Substantia nigra (tissue), 51 donors: ENCODE measurements at places on chromosomes 3 and 15.

DNA sequence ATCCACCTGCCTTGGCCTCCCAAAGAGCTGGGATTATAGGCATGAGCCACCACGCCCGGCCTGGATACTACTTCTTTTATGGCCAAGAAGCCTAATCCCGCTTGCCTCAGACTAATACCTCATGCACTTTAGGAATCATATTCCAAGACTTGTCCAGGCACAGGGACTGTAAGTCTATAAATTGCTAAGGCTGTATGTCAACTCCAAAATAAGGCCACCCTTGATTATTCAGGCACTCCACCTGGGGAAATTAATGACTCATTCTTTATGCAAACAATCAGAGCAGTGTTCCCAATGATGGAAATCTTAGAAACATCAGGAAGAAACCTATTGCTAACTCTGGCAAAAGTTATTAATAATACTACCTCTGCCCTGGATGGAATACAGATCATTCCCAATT, 98.4 kb downstream of the ERC2 start:
- DNase-seq: no peak

- no peak for DNase-seq
Measured at GRCh38 chr3:118714800-118715199, 319.8 kb downstream of the IGSF11 start.

GRCh38 chr3:38724392-38724736, 74.9 kb upstream of the SCN5A start:
- no peak for DNase-seq

- DNase-seq: no peak
Measured at GRCh38 chr15:71088683-71089082, 26.6 kb upstream of the THSD4 start.

DNA sequence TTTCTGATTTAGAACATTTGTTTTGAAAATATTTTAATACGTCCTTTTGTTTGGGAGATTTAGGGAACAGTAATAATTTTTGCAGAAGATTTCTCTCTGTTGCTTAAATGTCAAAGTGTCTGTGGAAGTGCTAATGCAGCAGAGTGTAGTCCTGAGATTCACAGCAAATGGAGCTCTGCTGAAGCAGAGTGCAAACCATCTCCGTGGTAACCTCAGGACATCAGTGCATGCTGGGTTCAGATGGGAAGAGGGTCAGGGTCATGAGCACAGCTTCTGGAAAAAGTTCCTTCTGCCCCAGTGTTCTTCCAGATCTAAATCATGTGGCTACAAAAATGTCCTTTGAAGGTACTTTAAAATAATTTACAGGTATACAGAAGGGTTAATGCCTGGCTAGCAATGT, 39.9 kb upstream of the SLC9A9 start:
- DNase-seq: no peak

GRCh38 chr3:60304112-60304511, 947.1 kb downstream of the FHIT start:
- DNase-seq: no peak

- no peak for DNase-seq
Measured at GRCh38 chr3:155334914-155335723, 41.6 kb upstream of the STRIT1 start.

DNA sequence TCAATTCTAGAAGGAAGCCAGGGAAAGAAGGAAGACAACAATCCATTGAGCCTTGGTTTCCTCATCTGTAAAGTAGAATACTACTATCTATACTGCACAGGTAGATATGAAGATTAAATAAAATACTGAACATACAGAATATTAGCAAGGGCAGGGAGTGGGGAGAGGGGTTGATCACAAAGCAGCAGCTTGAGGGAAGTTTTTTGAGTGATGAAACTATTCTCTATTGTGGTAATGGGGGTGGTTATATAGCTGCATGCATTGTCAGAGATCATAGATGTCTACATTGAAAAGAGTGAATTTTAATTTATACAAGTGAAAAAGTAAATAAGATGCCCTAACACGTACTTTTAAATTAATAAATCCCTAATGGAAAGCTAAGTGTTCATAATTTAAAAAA, 242.6 kb upstream of the LRTM1 start:
- no peak for DNase-seq

- DNase-seq: no peak
Measured at GRCh38 chr3:147122350-147122749, 284.0 kb downstream of the ZIC4 start.

DNA sequence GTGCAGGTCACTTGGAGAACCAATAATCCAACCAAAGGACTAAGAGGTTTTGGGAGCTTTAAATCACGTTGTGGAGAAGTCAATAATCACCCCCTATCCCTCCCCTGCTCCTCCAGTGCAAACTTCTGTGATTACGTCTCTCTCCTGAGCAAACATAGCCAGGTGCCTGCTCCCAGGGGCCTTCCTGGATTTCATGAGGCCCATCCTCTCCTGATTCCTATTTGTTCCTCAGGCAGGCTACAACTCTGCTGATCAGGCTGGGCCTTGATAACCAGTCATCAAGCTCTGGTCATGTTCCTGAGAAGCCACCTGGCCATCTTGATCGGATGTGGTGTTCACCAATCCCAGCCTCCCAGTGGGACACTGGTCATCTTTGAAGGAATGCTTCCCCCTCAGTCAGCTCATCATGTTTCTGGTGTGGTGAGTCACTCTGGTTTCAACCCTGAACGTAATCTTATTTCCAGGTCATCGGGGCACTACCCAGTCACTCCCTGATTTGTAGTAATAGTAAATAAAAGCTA, 2.9 kb upstream of the ZNF710 start:
- no peak for DNase-seq

DNA sequence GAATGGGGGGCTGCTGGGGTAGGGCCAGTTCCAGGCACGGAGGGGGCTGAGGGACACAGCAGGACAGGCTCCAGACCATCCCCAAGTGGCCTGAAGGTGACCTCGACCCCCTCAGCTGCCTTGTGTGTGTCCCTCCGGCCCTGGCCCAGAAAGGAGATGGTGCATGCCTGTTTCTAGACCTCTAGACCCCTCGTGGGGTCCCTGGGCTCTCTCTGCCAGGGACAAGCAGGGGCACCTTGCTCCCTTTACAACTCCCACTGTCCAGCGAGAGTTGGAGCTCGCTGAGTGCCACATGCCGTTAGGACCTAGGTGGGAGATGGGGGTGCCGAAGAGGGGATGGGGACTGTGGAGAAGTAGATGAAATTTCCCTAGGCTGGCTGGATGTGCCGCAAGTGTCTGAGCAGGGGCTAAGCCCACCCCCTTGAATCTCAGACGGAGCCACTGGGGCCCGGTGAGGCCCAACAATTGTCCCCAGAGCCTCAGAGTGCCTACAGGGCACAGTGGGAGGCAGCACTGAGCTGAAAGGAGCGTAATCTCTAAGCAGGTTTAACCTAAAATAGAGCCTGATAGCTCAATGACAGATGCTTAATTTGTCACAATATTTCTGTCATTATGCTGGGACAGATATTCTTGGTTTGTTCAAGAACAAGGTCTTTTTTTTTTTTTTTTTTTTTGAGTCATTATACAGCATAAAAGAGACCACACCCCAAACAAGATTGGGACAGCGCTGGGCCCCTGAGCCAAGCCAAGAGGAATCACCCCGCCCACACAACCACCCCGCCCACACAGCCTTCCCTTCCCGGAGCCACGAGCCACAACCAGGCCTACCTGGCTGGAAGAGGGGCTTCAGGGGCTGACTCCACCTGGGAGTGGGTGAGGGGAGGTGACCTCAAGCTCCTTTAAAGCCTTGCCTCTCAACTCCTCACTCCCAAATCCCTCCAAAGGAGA, 23.6 kb upstream of the KLF13 start:
- no peak for DNase-seq

- DNase-seq: no peak
Measured at GRCh38 chr3:48974076-48974864, 15.8 kb upstream of the P4HTM start.

- DNase-seq: no peak
Measured at GRCh38 chr3:19487386-19487785, 339.1 kb downstream of the KCNH8 start.

DNA sequence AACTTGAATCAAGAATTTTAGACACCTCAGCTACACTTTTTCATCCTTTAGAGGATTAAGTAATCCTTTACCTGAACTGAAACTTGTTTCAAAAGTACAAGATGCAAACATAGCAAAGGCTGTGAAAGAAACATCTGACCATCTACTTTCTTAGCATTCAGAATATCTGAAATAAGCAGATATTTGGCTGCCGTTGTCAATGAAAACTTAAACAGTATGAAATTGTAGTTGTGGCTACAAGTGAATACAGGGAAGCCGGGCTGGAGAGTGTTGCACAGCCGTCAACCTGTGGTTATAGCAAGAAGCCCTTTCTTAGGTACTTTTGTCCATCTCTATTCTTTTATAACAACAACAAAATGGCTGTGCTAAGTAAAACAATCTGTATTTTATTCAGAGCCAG, 6.9 kb upstream of the CX3CR1 start:
- DNase-seq: no peak
